Fibroblast of the conjunctiva (primary cell): ENCODE measurements at places on chromosomes 12 and 14.

DNA sequence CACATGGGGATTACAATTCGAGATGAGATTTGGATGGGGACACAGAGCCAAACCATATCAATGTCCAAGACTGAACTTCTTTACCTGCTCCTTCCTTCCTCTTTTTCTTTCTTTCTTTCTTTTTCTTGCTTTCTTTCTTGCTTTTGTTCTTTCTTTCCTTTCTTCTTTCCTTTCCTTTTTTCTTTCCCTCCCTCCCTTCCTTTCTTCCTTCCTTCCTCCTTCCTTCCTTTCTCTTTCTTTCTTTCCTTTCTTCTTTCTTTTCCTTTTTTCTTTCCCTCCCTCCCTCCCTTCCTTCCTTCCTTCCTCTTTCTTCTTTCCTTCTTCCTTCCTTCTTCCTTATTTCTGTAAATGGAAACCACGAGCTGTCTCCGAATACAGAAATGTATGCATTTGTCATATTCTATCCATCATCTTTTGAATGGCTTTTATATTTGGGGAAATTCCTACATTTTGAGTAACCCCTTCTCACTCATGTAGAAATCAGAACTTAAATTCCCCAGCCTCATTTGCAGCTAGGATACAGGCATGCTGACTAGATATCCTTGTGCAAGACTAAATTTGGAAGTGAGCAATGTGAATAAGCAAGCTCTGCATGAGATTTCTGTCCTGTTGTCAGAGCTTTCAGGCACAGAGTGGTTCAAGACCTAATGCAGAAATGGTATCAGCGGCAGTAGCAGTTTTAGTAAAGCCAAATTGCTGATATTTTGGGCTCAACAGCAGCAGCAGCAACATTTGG is 11.5 kb downstream of the GPR33 start:
- no peak for DNase-seq

- DNase-seq: peak; percentile 54
Observed at GRCh38 chr14:102799684-102800562, 22.7 kb downstream of the TRAF3 start.

- DNase-seq: no peak
Observed at GRCh38 chr14:73755434-73756014, 41.3 kb upstream of the PNMA1 start.

DNA sequence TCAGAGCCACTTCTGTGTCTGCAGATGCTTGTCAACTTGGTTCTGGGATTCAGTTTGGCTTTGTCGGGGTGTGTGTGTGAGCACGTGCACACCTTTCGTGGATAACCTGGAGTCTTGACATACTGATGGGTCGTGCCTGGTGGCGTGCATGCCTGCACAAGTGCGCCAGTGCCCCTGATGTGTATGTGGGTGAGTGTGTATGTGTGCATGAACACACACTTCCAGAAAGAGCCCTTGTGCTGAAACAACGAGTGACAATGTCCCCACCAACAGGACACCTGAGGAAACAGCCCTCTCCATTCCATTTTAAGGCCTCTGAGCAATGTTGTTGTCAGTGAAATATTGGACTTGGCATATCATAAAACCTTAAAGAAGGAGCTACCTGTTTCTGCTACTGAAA is 53.9 kb downstream of the SMUG1 start:
- DNase-seq: no peak

GRCh38 chr14:54312166-54312801 is 84.5 kb upstream of the CDKN3 start:
- DNase-seq: peak; percentile 68

DNA sequence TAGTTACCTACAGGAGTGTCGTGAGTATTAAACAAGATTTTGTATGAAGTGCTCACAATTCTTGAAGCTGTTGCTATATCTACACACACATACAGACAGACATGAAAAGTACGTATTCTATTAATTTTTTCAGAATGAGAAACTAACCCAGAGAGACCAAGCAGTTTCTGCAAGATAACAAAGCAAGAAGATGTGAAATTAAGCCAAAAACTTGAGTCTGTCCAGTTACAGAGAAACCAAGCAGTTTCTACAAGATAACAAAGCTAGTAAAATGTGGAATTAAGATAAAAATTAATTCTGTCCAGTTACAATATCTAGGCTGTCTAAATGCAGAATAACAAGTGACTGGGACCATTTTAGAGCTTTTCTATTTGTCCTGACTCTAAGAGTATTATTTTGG is 132.4 kb downstream of the ALG10B start:
- DNase-seq: no peak

GRCh38 chr14:69719501-69719951 is 47.4 kb upstream of the SRSF5 start:
- peak; percentile 57 for DNase-seq

- no peak for DNase-seq
Observed at GRCh38 chr14:56212521-56212920, 94.3 kb downstream of the PELI2 start.

DNA sequence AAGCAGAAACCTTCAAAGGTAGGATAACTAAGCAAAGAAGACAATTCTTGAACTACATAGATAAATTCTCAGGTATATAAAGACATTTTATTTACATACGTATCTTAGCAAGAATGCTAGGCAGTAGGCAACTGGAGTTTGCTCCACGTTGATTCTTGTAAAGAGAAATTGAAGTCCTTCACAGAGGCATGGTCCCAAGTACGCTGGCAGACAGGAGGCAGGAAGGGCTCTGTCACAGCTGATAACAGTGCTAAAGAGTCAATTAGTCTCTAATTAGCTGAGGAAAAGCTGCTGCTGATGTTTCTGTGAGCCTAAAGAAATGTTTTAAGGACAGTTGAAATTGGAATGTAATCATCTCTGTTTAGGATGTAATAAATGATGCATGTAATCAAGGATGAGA is 146.8 kb downstream of the METTL25 start:
- no peak for DNase-seq

DNA sequence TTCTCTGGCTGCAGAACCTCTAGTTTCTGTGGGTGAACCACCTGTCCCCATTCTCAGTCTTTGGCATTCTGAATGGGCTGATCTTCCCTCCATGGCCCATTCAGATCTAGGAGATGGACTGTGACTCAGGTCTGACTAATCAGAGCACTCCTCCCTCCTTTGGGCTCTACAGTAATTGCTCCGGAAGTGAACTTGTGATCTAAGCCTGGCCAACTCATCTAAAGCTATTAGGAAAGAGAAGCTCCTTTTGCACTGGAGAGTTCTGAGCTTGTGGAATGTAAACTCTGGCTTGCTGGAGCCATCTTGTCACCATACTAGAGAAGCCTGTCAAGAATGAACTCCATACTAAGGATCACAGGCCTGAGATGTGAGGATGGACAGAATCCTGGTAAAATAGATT is 168.2 kb downstream of the SUDS3 start:
- no peak for DNase-seq

DNA sequence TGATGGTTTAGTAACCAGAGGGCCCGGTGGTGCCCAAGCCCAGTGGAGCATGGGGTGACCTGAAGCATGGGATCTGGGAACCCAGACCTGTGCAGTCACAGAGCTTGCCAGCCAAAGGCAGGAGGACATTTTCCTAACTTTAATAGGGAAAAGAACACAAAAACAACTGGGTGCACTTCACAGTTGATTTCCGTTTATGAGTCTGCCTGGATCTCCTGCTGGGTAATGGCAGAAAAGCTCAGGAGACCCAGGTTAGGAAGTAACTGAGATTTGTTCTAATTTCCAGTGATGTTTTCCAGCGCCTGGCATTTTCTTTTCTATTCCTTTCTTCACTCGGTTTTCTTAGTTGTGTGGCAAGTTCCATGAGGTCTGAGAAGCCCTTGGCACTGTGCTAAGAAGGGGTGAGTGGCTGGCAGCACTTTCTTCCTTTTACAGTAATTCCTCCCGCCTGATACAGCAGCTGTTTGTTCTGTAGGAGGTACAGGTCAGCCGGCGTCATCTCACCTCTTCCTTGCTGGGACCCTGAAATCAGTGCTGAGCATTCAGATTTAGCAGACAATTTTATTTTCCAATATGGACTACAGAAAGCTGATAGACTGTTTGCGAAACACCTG is 5.1 kb downstream of the CACNA1C start:
- no peak for DNase-seq

- DNase-seq: peak; percentile 87
Observed at GRCh38 chr12:91053951-91054715, 3.7 kb downstream of the KERA start.

DNA sequence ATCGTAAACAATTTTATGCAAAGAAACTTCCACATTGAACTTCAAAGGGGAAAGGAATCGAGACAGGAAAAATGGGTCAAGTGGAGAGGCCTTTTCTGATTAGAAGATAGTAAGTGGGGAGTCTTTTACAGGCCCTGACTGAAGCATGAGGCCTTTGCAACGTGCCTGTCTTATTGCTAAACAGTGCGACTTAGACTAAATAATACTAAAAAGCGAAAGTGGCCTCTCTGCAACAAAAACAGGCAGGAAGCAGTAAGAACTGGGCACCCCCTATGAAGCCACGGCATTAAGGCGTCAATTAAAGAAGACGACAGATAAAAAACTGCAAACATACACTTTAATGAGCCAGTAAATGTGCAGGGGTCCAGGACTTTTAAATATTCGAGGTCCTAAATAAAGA is 283.4 kb upstream of the GRIP1 start:
- no peak for DNase-seq

GRCh38 chr12:78194448-78194847 is 363.8 kb downstream of the NAV3 start:
- DNase-seq: peak; percentile 85

GRCh38 chr14:50859296-50859624 is 12.6 kb upstream of the ABHD12B start:
- no peak for DNase-seq

- DNase-seq: no peak
Observed at GRCh38 chr12:11759899-11760298, 110.4 kb downstream of the ETV6 start.
